ENCODE measurements at places on chromosomes 7 and 10.

DNA sequence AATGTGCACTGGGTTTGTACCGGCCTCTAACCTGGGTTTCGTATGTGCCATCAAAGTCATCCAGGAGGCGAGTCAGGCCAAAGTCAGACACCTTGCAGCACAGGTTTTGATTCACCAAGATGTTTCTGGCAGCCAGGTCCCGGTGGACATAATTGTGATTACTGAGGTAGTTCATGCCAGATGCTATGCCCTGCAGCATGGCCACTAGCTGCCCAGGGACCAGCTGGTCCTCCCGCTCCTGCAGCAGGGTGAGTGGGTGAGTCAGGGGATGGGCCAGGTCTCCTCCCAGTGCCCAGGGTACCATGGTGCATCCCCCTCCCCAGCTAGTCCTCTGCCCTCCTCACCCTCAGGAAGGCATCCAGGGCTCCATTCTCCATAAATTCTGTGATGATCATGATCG lies 13.6 kb downstream of the ZYX start:
- no peak overlapping the region for H3K27ac ChIP-seq
- H3K36me3 ChIP-seq = peaks cover 30% of the 10 kb centered on the region
- no peak for DNase-seq

- H3K36me3 ChIP-seq = no peaks in the 10 kb centered on the region
- peaks cover 65% of the 10 kb centered on the region for H3K4me1 ChIP-seq
- H3K4me3 ChIP-seq = no peak overlapping the region
- no peaks in the 10 kb centered on the region for H3K27me3 ChIP-seq
- peak overlapping the region; percentile 92 for H3K27ac ChIP-seq
Observed at GRCh38 chr7:30904561-30904960, 7.1 kb upstream of the AQP1 start.

- no peaks in the 10 kb centered on the region for H3K4me1 ChIP-seq
- H3K36me3 ChIP-seq = no peaks in the 10 kb centered on the region
- H3K4me3 ChIP-seq = no peak overlapping the region
- no peak for DNase-seq
Observed at GRCh38 chr7:120794106-120794729, 63.7 kb downstream of the TSPAN12 start.

GRCh38 chr7:106952001-106952657 lies 87.0 kb downstream of the PIK3CG start:
- no peaks in the 10 kb centered on the region for H3K36me3 ChIP-seq
- no peaks in the 10 kb centered on the region for H3K4me1 ChIP-seq
- no peak overlapping the region for H3K4me3 ChIP-seq
- no peak for DNase-seq
- H3K27me3 ChIP-seq = no peaks in the 10 kb centered on the region
- no peak overlapping the region for H3K27ac ChIP-seq

DNA sequence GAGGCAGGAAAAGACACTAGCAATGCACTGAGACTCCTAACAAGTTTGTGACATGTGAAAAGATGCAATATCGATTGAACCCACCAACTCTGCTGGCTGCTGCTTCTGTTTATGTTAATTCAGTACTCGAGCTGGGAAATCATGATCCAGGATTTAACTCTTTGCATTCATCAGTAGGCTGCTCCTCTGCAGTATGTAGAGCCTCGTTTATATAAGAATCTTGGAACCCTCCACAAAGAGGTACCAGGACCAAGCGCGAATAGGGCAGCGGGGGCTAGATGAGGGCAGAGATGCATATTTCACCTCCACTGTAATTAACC lies 7.8 kb downstream of the PRKAG2 start:
- H3K27ac ChIP-seq = no peak overlapping the region
- no peak overlapping the region for H3K4me3 ChIP-seq
- no peaks in the 10 kb centered on the region for H3K27me3 ChIP-seq
- H3K4me1 ChIP-seq = peaks cover 8% of the 10 kb centered on the region

DNA sequence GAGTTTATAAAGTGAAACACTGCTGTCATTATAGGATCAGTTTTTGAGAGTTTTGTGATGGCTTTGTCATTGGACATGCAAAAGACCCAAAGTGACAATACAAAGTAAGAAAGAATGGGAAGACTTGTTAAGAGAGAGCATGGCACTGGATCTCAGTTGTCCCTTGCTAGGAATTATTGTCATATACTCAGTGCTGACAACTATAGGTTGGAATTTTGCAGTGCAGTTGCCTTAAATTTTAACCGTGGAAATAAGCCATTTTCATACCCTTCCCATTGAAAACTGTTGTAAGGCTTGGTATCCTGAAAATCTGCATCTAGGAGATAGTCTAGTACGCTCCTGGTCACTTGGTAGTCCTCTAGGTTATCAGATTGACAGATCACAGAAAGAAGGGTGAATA lies 1156.7 kb downstream of the GATA3 start:
- no peaks in the 10 kb centered on the region for H3K4me1 ChIP-seq
- H3K27me3 ChIP-seq = peaks cover 7% of the 10 kb centered on the region
- H3K4me3 ChIP-seq = no peak overlapping the region
- no peak for DNase-seq
- H3K27ac ChIP-seq = no peak overlapping the region

DNA sequence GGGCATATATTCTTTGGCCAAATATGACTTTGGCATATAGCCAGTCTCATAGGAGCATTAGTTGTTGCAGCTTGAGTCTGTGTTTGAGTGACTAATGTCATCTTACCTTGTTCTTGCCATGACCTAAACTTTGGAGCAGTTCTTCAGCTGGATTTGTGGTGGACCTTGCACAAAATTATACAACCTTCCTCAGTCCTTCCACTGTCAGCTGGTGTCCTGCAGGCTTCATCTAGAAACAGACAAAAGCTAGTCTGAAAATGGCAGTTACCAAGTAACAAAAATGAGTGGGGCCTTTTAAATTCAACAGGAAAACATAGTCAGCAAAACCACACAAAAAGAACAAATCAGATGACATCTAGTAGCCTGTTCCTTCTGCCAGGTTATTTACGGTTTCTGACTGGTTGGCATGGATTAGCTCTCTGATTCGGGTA lies 59.5 kb upstream of the HECTD2 start:
- H3K4me1 ChIP-seq = no peaks in the 10 kb centered on the region
- H3K27me3 ChIP-seq = no peaks in the 10 kb centered on the region
- peak overlapping the region; percentile 76 for H3K27ac ChIP-seq

DNA sequence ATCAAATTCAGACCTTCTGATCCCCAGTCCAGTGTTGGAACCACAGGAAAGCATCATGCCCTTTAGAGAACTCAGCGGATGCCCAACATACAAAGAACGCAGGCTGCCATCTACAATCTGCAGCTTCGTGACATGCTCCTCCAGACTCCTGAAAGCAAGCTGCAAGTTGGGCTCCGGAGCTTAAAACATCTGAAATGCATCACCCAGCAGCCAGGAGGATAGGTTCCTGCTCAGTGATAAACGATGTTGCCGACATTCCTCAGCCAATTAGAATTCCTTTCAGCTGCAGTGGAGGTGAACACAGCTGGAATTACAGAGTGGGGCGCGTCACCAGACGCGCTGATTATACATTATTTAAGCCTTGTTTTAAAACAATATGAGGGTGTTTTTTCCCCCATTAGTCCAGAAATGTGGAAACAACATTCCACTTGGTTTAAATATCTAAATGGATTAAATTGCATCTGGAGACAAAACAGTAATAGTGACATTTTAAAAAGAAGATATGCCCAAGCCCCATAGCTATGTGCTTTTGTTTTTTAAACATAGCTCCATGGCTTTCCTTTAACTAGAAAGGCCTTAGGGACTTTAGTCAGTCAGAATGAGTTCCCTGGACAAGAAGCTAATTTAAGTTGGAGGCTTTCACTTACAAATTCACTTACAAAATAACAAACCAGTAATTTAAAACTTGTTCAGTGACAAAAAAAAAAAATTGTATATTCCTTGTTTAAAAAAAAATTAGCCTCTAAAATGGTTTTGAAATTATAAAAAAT lies 6.3 kb downstream of the SMURF1 start:
- no peak for DNase-seq
- H3K27me3 ChIP-seq = no peaks in the 10 kb centered on the region
- H3K4me3 ChIP-seq = peak overlapping the region; percentile 19
- peak overlapping the region; percentile 100 for H3K27ac ChIP-seq
- H3K36me3 ChIP-seq = no peaks in the 10 kb centered on the region
- peaks cover 93% of the 10 kb centered on the region for H3K4me1 ChIP-seq

- no peaks in the 10 kb centered on the region for H3K27me3 ChIP-seq
- no peak overlapping the region for H3K4me3 ChIP-seq
- H3K4me1 ChIP-seq = peaks cover 20% of the 10 kb centered on the region
- no peak overlapping the region for H3K27ac ChIP-seq
Observed at GRCh38 chr10:103736763-103737162, 118.6 kb downstream of the SH3PXD2A start.

GRCh38 chr10:120436439-120437112 lies 20.5 kb upstream of the PLPP4 start:
- no peaks in the 10 kb centered on the region for H3K27me3 ChIP-seq
- no peak for DNase-seq
- no peaks in the 10 kb centered on the region for H3K4me1 ChIP-seq

GRCh38 chr7:112156412-112156811 lies 49.8 kb downstream of the DOCK4 start:
- H3K36me3 ChIP-seq = no peaks in the 10 kb centered on the region
- H3K27me3 ChIP-seq = no peaks in the 10 kb centered on the region
- no peak for DNase-seq
- H3K4me1 ChIP-seq = no peaks in the 10 kb centered on the region

GRCh38 chr7:157870644-157871290 lies 534.0 kb downstream of the DNAJB6 start:
- H3K27me3 ChIP-seq = no peaks in the 10 kb centered on the region
- H3K27ac ChIP-seq = no peak overlapping the region
- H3K4me1 ChIP-seq = no peaks in the 10 kb centered on the region
- DNase-seq = no peak
- no peaks in the 10 kb centered on the region for H3K36me3 ChIP-seq
- H3K4me3 ChIP-seq = no peak overlapping the region

GRCh38 chr10:61900829-61901792 lies at the start of gene ARID5B:
TSS of gene ARID5B (plus strand) at chr10:61901699. CDS start at chr10:61901710, 11 bp downstream.
- H3K4me1 ChIP-seq = peaks cover 3% of the 10 kb centered on the region
- peak within 1 kb of the TSS; percentile 70 for H3K4me3 ChIP-seq
- no peaks in the 10 kb centered on the region for H3K27me3 ChIP-seq
- peak within 1 kb of the TSS; percentile 98 for H3K27ac ChIP-seq
- peak; percentile 38 for DNase-seq
- H3K36me3 ChIP-seq = no peaks in the 10 kb centered on the region

DNA sequence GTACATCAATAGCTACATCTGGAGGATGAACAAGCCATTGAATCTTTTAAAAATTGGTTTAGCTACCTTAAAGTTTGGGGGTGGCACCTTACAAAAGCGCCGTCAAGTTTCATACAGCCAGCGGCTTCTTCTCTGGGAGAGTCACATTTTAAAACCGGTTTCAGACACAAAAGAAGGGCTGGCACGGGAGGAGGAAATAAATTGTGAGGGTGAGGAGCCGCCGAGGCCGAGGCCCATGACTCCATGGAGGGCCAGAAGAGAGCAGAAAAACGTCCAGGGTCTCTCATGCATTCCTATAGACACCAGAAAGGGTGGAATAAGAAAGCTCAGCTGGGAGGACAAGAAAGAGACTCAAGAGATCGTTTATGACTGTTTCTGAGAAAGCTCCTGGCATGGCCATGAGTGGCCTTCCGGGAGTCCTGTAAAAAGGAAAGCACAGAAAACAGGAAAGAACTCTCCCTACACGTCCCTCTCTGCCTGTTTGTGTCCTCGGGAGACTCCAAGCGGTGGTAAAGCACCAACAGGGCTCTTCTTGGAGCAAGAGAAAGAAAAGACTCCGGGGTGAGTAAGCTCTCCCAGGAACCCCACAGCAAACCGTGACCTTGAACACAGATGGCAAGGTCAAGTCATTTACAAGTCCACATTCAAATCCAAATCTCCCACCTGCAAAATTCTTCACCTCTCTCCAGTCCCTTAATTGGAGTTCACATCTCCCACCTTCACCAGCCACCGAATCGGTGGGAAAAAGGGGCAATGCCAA lies 1.8 kb downstream of the FRAT2 start:
- peak overlapping the region; percentile 97 for H3K4me3 ChIP-seq
- no peaks in the 10 kb centered on the region for H3K27me3 ChIP-seq
- H3K4me1 ChIP-seq = peaks cover 63% of the 10 kb centered on the region
- peak overlapping the region; percentile 93 for H3K27ac ChIP-seq
- peak; percentile 50 for DNase-seq

DNA sequence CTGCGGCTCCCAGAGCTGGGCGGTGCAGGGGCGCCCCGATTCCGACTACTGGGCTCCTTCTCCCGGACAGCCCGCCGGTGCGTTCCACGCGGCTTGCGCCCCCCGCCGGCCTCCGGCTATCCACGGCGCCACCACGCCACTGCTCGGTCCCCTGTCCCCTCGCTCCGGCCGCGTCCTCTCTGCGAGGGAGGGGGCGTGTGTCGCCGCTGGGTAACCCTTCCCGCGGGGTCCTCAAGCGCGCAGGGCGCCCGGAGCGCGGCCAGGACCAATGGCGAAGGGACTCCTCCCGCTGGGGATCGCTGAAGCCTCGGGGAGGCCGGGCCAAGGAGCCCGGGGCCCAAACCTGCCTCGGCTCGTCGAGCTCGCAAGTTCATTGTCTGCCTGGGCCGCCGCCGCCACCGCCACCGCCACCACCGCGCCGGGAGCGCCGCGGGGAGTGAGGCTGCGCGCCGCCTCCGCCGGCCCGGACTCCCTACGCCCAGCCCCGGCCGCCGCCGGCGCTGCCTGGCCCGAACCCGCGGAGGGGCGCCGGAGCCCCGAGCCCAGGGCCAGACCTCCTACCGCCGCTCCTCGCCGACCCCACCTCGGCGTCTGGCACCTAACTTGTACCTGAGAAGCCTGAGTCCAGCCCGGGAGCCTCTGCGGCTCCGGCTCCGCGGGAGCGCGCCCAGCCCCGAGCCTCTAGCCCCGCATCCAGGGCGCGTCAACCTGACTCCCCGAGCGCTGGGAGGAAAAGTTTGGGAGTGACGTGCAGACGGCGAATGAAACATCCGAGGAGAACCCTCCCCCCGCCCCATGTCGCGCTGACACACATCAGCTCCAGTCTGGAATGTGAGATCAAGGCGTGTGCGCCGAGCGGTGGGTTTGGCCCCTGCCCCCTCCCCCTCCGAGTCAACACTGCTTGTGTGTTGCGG lies at the start of gene CHST15:
CHST15 (minus strand) TSS at position 739 of the 914 bp plus-strand sequence. CDS start 47,386 bp downstream, outside the sequence.
- H3K36me3 ChIP-seq = no peaks in the 10 kb centered on the region
- peak within 1 kb of the TSS; percentile 77 for H3K4me3 ChIP-seq
- DNase-seq = peak; percentile 53
- H3K27ac ChIP-seq = peak within 1 kb of the TSS; percentile 88
- peaks cover 23% of the 10 kb centered on the region for H3K4me1 ChIP-seq

DNA sequence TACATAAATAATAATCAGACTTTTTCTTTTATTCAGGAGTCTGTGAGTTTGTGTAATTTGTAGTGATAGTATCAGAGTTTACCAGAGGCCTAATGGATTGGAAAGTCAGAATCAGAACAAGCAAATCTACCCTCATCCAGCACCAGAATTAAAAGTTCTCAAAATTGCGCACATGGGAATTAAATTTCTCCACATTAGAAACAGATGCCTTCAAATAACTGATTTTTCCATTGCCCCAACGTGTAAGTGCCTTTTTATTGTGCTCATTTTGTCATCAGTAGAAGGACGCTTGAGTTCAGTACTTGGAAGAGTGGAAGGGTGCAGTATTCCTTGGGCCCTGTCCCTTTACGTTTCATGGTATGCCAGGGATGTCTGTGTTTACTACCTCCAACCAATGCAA lies 32.8 kb downstream of the BICC1 start:
- no peaks in the 10 kb centered on the region for H3K36me3 ChIP-seq
- no peak overlapping the region for H3K27ac ChIP-seq
- H3K4me1 ChIP-seq = no peaks in the 10 kb centered on the region
- H3K27me3 ChIP-seq = no peaks in the 10 kb centered on the region
- no peak for DNase-seq

- no peak for DNase-seq
- no peak overlapping the region for H3K4me3 ChIP-seq
- no peaks in the 10 kb centered on the region for H3K36me3 ChIP-seq
- no peak overlapping the region for H3K27ac ChIP-seq
Observed at GRCh38 chr7:118971706-118972105, 747.2 kb downstream of the ANKRD7 start.

All from tibial artery (tissue), 4 donors.